ENCODE measurements at places on chromosomes 7 and 10.
A peak's percentile ranks its signal among the peaks of the same experiment; 100 is the strongest.

- no peak for DNase-seq
Observed at GRCh38 chr7:65983965-65984658, 2.1 kb upstream of the GUSB start.

GRCh38 chr7:33932221-33932620 lies 26.9 kb downstream of the BMPER start:
- no peak for DNase-seq

GRCh38 chr7:102262546-102262945 lies 24.1 kb upstream of the SH2B2 start:
- DNase-seq = no peak

- no peak for DNase-seq
Observed at GRCh38 chr7:131401194-131401593, 73.5 kb downstream of the MKLN1 start.

GRCh38 chr10:105745596-105746148 lies 1104.6 kb downstream of the SORCS3 start:
- DNase-seq = no peak

DNA sequence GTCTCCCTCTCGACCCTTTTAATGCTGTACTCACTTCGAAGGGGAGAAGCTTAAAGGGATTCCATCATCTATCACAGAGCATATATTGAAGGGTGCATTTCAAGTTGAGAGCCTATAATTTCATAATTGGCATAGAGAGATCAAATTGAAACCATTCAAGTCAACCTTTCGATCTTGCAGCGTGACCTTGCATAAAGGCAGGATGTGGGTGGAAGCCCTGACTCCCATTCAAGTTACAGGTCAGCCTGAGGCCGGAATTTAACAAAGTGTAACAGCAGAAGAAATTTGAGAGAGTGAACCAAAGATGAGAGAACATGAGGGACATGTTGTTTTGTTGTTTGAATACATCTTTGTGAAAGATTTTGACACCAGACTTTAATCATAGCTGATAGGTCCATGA lies 195.3 kb upstream of the TPK1 start:
- DNase-seq = no peak

DNA sequence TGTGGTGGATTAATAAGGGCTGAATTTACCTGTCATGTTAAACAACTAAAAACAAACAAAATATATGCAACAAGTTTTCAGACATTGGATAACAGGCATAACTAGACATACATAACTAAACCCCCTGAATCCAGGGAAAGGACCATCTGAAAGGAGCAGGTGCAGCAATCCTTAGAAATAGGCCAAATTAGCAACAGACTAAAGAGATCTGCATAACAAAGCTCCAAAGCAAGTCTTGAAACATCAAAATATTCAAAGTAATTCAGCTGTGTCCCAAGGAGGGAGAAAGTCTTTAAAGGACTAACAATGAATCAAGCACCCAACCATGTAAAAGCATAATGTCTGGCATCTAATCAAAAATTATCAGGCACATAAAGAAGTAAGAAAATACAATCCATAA lies 475.1 kb downstream of the GRID1 start:
- DNase-seq = no peak

GRCh38 chr7:159030490-159031134 lies 114.1 kb downstream of the VIPR2 start:
- DNase-seq = no peak

DNA sequence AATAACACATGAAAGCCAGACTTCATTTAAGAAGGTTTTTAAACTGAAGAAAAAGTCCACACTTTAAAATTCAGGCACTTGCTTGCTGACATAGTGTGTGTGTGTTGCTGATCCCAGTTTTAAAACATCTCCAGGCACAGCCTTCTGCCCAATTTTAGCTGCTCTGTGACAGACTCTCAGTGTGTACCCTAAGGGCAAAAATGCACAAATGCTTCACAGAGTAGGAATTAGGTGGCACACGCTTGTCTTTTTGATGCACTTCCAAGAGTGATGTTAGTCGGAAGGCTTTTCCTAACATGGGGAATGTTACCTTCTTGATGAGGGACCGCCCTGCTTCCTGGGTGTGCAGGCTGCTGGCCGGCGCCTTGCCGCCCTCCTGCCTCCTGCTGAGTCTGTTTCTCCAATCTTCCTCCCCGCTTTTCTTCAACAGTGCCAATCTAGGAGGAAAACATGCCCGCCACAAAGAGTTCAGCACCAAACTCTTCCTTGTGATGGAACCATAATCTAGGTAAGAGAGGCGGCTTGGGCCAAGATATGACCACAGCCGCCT lies 122.3 kb downstream of the SVIL start:
- no peak for DNase-seq

- DNase-seq = no peak
Observed at GRCh38 chr7:80335511-80336231, 176.2 kb downstream of the GNAT3 start.

GRCh38 chr7:77321300-77321699 lies 94.8 kb downstream of the GSAP start:
- no peak for DNase-seq

DNA sequence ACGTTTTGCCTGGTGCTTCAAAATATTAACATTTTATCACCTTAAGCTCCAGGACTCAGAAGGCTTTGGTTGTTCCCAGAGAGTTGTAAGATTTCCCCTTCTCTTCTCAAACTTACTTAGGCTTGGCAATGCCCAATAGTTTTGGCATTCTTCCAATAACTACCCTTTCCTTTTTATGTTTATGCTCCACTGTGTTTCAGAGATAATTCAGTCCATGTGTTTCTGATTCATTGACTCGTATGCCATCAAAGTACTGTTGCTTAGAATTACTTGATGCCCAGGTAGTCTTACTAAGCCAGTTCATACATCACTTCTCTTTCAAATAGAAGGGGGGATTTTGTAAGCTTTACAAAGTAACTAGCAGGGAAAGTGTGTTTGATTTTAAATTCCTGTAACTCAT lies 66.6 kb downstream of the AGMO start:
- DNase-seq = no peak

- no peak for DNase-seq
Observed at GRCh38 chr10:25604591-25604990, 329.4 kb upstream of the MYO3A start.

- no peak for DNase-seq
Observed at GRCh38 chr7:150567871-150568301, 696 bp downstream of the GIMAP4 start.

- DNase-seq = no peak
Observed at GRCh38 chr10:124313374-124313773, 105.3 kb downstream of the OAT start.

DNA sequence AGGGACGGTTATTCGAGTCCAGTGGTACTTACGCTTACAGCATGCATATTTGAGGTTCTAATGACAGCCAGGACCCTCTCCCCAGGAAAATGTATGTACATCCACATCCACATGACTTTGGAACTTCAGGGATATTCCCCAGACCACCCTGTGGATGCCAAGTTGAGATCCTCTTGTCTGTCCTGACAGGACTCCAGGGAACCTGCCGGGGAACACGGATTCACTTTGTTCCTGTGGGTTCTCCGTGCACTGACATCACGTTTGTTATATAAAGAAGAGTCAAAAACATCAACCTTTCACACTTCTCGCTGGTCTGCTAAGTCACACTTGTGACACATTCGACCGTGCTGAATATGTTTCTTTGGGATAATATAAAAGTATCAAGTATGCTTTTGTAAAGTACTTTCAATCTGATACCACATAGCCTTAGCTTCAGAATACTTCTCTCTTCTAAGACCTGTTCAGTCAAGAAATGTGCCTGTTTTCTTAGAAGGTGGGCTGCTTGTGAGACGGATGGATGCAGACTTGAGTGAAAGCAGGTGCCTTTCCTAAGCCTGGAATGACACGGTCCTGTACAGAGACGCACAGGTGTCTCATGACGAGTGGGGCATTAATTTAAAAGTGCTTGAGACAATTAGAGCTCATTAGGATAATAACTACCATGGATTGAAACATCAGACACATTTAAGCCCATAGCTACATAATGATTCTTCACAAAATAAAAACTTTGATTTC lies 38.7 kb downstream of the CALML5 start:
- no peak for DNase-seq

GRCh38 chr10:87860156-87860795 lies 3.1 kb downstream of the KLLN start:
- DNase-seq = peak; percentile 86

DNA sequence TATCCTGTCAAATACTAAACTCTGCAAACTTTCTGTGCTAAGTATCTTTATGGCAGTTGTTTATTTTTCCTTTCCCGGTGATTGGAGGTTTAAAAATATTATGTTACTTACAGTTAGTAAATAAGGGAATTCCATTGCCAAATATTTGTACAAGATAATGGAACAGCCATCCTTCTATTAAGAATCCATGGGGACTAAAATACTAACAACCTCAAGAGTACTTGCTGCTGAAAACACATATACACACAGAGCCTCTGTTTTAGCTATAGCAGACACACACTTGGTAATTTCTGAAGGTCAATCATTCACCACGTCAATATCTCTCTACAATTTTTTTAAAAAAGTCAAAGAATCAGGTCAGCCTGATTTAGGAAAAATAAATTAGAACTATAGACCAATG lies 32.4 kb downstream of the TSPAN12 start:
- DNase-seq = no peak

DNA sequence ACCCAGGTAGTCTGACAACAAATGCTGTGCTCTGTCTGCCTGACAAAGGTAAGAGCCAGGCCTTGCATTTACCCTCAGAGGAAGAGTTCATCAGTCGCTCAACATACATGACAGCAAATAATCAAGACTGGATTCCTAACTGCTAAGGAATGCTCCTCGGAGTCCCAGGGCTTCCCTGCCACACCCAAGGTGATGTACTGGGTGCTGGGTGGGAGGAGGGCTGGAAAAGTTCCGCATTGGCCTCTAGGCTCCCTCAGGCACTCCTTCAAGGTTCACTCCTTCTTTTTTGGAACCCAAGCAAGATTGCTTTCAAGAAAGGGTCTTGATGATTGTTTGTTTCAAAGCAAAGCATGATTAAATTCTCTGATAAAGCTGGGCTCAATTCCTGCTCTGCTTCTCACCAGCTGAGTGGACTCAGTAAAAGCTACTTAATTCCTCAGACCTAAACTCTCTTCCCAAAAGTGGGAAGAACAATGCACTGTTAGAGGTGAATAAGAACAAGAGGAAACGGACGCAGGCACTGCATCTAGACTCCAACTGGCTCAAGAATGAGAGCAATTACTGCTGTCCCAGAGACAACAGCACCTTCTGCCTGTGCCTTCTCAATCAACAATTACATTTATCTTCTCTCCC lies 173.5 kb downstream of the ELMO1 start:
- no peak for DNase-seq

GRCh38 chr7:102284399-102284798 lies 2.3 kb upstream of the SH2B2 start:
- DNase-seq = no peak

GRCh38 chr10:72588266-72588665 lies 37.6 kb downstream of the MICU1 start:
- no peak for DNase-seq

DNA sequence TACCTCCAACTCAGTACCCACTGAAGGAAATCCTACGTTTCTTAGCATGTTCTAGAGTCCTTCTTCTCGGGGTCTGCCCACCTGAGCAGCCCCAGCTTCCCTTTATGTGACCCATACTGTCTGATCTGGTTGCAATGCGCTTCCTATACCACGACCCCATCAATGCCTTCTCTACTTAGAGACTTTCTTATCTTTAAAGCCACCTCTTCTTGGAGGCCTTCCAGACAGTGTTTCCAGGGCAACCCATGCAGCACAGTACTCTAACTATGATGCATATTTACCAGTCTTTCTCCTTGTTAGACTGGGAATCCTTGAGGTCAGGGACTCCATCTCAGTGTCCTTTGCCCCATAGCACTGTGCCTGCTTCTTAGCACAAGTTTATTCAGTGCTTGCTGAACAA lies 54.5 kb upstream of the SLF2 start:
- no peak for DNase-seq

- no peak for DNase-seq
Observed at GRCh38 chr7:101496017-101496416, 133.1 kb downstream of the MYL10 start.
